ENCODE measurements at places on chromosomes 5 and 9.

DNA sequence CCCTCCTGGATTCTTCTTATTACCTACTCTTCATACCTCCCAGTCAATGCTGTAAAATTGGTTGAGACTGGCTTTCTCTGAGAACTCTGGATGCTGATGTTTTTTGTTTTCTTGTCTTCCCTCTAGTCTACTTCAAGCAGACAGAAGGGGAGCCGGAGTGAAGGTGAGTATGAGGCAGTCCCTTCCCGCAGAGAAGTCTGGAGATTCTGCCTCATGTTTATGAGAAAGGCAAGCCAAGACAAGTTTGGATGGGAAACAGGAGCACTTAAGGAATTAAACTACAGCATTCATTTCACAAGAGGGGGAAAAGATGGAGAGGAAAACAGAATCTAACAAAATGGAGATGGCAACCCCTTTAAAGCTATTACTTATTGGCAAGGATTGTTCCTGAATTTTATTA is 246.1 kb downstream of the TRIM32 start:
- no peak for DNase-seq

DNA sequence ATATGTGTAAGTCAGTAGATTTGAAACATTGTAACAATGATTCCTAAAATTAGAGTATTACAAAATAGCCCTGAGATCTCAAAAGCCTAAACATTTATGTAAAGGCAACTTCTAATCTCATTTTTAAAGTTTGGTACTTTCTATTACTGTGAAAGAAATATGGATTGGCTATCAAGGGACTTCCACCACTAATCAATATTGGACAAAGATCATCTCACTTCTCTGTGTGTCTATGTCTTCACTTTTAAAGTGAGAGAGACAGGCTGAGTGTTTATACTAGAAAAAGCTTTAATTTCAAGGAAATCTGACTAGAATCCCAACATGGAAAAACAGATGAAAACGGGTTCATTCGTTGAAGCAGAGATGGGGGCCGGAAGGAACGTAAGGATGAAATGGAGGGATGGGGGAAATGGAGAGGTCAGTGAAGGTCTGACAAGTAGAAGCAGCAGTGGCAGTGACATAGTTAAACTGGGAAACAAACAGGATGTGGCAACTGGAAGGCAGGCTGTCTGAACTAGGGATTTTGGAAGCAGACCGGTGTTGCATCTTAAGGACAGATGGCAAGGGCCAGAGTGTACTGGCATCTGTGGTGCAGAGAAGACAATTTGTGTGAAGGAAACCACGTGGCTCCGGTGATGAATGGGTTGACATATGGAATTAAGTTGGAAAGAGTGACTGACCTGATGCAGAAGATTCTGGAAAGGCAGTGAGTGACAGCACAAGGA is 60.8 kb downstream of the PDE4D start:
- DNase-seq = no peak

GRCh38 chr5:75050415-75050814 is 1.9 kb downstream of the GCNT4 start:
- no peak for DNase-seq

DNA sequence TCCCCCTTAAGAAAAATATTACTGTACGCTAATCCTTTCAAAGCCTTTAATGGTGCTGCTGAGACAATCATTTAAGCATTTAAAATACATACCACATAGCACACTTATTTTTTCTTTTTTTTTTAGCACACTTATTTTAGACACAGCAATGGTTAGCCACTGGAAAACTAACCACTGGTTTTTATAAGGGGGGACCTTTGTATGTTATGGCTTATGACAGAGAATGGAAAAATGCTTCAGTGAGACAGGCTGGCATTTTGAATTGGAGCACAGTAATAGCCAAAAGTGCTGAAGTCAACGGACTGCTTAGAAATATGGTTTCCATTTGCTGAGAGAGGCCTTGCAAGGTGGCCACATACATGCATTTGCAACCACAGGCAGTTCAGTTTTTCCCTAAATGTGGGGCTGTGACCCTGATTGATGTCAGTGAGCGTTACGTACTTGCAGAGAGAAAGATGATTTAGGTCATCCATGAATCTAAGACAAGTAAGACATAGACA is 28.5 kb downstream of the AOPEP start:
- DNase-seq = no peak

DNA sequence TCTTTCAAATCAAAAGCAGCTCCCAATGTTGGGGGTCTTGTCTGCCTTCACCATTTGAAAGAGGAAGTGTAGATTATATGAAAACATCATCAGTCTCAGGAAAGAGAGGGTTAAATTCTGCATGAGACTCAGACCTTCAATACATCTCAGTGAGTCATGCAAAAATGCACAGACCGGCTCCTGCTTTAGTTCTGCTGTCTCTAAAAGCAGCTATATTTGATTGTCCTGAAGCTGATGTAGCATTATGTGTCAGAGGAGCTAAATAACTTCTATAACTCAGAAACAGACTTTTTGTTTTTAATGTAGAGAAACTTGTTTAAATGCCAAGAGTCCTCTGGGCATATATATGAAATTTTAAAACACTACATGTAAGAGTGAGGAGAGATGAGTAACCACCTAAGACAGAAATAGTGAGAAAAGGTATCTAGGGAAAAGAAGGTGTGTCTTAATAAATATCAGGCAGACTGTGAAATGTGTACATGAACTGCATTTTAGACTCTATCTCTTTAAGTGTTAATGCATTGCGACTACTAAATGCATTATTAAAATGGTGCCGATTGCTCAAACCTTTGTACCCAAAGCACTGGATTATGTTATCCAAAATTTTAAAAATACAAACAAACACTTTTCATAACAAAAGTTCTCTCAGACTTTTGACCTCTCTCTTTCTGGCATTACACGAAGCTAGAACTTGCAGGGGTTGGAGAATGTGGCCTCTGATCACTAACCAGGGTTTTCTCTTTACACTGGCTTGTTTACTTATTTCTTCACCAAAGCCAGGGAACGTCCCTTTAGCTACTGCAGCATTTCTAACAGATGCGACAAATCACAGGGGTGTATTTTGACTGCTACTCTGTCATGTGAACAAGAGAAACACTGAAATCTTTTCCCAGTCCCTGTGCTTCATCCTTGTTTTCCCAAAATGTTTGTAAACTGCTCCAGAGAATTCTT is 302.3 kb downstream of the ARL15 start:
- no peak for DNase-seq

GRCh38 chr9:110185806-110186205 is 22.2 kb downstream of the C9orf152 start:
- no peak for DNase-seq

GRCh38 chr9:121573717-121574485 is 74.3 kb upstream of the GGTA1 start:
- no peak for DNase-seq

GRCh38 chr5:178259623-178260536 is 27.3 kb upstream of the PHYKPL start:
- no peak for DNase-seq

DNA sequence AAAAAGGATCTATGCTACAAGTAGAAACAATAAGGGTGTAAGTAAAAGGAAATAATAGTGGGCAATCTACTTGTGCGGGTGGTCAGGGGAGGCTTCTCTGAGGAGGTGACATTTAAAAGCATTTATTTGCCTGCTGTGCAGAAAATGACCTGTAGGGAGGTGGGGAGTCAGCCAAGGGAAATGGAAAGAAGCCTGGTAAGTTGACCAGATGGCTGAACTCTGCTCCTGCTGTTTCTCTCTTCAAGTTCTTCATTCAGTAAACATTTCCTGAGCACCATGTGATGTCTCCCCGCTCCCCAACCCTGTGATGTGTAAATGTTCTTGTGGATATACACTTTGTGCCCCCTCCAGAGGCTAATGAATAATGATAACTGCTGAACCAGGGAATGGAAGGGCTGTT is 9.9 kb upstream of the SPIN1 start:
- no peak for DNase-seq

DNA sequence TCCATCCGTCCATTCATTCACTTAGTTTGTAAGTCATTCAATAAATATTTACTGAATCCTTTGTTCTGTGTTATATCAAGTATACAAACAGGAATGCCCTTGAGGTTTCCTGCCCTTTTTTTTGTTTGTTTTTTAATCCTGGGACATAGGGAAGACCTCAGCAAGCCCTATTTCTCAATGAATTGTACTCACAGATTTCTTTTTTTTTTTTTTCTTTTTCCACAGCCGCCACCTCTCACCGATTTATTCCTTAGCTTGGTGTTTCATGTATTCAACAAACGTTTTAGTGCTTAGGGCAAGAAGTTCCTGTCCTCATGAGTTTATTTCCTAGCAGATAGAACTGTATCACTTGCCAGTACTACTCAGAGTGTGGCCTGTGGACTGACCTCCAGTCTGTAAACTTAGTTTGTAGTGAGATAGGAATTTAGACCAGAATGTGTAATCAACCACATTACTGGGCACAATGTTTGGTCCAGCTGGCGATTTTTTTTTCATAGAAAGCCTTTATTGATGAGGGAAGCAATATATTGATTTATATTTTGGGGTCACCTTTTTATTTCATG is 35.4 kb upstream of the C5orf47 start:
- DNase-seq = no peak

- no peak for DNase-seq
Measured at GRCh38 chr5:95484421-95484820, 70.4 kb downstream of the SKIC3 start.

DNA sequence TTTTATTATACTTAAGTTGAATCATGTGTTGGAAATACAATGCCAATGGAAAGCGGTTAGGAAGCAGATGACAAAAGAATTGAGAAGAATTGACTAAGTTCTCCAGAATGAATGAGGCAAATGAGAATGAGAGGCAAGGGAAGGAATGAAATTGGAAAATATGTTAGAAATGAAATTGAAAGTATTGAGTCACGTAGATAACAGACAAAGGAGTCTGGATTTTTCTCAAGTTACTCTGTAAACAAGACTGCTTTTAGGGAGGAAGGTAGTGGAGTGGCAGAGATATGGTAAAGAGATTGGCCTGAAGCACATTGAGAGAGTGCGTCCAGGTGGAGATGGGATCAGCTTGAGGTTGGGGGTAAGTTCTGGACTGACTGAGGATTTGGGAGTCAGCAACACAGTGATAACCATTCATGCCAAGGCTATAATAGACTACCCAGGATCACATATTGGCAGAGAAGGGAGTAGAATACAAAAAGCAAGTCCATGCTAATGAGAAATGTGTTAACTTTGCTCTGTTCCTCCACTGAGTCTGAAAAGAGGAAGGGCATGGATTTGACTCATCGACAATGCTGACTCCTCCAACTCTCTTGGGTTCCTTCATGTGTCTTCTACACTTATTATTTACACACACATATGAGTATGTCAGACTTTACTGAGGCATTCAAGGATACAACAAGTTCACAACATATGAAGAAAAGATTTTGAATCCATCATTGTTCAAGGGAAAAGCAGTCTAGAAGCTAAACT is 814.2 kb upstream of the ZNF608 start:
- DNase-seq = no peak

DNA sequence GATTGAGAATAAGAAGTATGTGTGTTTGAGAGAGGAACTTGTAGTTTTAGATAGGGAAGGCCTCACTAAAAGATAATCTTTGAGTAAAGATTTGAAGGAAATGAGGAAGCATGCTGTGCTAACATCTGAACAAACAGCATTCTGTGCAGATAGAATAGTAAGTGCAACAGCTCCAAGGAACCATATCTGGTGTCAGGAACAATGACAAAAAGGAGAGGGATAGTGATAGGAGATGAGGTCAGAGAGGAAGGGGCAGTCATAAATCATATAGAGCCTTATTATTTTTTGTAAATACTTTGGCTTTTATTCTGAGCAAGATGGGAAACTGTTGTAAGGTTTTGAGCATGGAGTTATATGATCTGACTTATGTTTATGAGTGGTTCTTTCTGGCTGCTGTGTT is 3.8 kb downstream of the MRPL22 start:
- no peak for DNase-seq

All from activated CD4-positive, alpha-beta T cell treated with anti-CD3 and anti-CD28 coated beads, Interleukin-2, amount 50 U/mL, for 4 hours (primary cell).